ENCODE measurements at places on chromosomes 12 and 14.

DNA sequence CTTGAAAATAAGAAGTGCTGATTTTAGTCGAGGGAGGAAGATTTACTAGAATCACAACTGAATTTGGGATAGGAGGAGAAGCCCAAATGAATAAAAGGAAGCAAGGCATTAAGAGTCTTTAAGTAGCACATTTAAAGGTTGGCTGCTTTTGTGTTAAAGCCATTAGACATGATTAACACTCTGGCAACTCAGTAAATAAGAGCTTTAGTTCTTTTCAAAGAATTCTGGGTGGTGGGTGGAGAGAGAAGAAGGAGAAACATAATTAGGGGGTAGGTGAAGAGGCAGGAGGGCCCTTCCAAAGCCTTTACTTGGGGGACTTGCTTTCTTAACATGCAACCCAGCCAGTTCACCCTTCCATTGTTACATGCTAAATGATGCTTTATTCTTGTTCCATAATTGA is 284.6 kb upstream of the SEL1L start:
- no peak for DNase-seq

DNA sequence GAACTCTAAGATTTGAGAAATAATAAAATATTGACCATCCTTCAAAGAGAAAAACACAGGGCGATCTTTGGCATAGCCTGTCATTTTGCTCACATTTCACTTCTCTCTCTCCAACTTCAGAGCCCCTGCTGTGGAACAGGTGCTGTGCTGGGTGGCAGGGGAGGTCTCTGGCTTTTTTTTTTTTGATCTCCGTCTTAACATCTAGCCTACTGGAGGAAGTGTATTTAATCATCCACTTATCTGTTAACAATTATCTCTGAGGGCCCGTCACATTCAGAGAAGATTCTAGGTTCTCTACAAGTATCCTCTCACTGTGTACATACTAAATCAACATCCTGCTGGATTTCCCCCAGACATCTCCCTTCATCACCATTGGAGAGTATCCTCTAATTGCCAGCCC is 34.1 kb downstream of the CHST11 start:
- no peak for DNase-seq

- DNase-seq = no peak
Observed at GRCh38 chr12:124273630-124274029, 21.3 kb upstream of the RFLNA start.

DNA sequence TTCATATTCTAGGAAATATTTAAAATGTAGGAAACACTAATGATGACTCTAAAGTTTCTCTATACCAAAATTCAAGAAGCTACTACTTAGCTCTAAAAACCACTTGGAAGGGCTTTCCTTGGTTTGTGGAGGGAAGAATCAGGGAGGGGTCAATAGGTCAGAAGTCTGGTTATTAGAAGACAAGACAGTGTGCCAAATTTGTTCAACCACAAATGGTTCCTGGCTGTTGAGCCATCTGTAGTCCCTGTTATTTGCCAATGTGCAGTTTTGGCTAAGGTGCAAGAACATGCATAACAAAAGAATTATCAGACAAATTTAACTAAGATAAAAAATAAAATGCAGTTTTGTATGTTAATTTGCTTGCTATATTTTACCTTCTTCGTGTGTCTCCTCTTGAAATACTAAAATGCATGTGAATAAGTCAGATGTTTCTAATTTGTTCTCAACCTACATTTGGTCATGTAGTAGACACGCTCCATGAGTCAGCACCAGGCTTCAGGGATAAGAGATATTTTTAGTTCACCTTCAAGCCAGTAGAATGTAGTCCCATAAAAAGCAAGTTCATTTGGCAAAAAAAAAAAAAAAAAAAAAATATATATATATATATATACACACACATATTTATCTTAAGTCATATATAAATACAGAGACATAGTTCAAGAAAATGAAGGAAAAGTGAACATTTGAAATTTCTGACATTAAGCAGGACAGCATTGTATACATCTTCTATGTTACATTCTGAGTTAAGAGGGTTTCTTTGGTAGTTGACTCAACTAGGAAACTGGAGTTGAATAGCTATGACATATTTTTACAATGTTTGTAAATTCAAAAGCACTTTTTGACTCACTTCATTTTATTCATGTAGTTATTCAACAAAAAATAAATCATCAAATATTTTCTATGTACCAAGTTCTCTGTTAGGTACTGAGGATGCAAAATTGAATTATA is 123.3 kb downstream of the KCNC2 start:
- DNase-seq = no peak

- no peak for DNase-seq
Observed at GRCh38 chr12:112916270-112916669, 9.5 kb downstream of the OAS1 start.

DNA sequence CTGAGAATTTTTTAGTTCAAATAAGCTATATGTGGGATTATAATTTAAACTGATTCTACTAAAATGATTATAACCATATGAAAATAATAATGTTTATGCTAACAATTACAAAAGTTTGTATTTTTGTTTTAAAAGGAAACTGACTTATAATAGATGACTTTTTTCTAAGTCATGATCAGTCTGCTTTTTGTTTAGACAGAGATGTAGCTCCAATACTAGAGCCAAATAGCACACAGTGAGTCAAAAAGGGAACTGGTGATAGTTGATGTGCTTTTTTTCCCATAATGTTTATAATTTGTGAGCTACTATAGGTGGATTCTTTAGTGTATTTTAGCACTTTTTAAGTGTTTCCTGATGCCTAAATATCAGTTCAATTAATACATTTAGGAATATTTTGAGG is 28.3 kb downstream of the TMPO start:
- DNase-seq = no peak

GRCh38 chr12:15599266-15600037 is 189.7 kb downstream of the EPS8 start:
- no peak for DNase-seq

GRCh38 chr14:71621276-71621675 is 311.0 kb upstream of the RGS6 start:
- DNase-seq = no peak

GRCh38 chr12:91326058-91327027 is 143.7 kb upstream of the DCN start:
- no peak for DNase-seq

Data from CD8-positive, alpha-beta memory T cell (primary cell).